Activated CD4-positive, alpha-beta T cell treated with anti-CD3 and anti-CD28 coated beads, Interleukin-2, amount 10 ng/mL, durations not matched to agents 7 days and 5 days (primary cell): ENCODE measurements at places on chromosomes 2 and 18. TPM values are rescaled to one million over a fixed set of nuclear protein-coding genes. Genes with fewer than 3 reads are reported as not detected.

DNA sequence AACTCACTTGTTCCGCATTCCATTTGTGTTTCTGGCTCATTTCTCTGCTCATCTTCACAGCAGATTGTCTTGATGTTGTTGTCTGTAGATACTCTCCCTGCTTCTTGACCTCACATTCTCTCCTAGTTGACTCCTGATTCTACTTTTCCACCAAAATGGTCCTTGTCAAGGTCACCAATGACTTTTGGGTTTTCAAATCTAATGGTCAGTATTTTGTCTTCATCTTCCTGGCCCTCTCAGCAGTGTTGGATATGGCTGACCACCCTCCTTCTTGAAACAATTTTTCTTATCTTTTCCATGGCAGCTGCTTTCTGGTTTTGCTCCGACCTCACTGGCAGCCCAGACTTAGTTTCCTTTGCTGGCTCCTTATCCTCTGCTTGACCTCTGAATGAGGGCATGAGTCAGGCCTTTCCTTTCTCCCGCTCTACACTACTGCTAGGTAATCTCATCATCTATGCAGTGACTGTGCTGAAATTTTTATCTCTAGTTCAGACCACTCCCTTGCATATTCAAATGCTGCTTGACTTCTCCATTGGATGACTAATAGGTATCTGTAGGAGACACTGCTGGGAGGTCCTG lies 386.6 kb upstream of the SPRED2 start:
- H3K27ac ChIP-seq = no peak overlapping the region
- H3K4me3 ChIP-seq = no peak overlapping the region
- no peaks in the 10 kb centered on the region for H3K36me3 ChIP-seq
- no peak for DNase-seq
- H3K4me1 ChIP-seq = no peaks in the 10 kb centered on the region

DNA sequence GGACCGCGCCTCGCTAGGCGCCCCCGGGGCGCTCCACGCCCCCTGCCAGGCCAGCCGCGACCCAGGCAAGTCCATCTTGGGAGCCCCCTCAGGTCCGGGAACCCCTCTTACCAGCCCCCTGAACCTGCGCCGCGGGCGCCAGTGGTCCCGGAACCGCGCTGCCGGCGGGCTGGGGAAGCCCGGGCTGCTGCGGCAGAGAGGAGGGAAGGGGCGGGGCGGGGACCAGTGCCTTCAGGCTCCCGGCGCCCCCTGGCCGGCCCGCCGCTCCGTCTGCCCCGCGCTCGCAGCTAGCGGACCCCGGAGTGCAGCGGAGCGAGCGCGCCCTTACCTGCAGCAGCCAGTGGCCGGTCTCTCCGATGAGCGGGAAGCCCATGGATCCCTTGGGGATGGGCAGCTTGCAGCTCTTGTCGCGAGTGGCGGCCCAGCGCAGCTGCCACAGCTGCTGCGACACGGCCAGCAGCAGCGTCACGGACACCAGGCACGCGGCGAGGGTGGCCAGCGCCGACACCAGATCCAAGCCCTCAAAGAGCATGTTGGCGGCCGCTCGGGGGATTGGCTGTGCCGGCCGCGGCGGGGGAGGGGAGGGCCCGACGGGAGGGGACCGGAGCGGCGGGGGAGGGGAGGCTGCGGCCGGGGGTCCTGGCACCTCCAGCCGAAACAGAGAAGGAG lies at the start of gene CYP26B1:
CYP26B1 (minus strand) TSS at position 560 of the 669 bp plus-strand sequence; CDS start at position 532, 28 bp downstream.
- no peak for DNase-seq
- peaks cover 30% of the 10 kb centered on the region for H3K4me1 ChIP-seq
- peak within 1 kb of the TSS; percentile 78 for H3K27ac ChIP-seq
- peak within 1 kb of the TSS; percentile 63 for H3K4me3 ChIP-seq
- H3K27me3 ChIP-seq = peaks cover 72% of the 10 kb centered on the region
- peaks cover 7% of the 10 kb centered on the region for H3K36me3 ChIP-seq

DNA sequence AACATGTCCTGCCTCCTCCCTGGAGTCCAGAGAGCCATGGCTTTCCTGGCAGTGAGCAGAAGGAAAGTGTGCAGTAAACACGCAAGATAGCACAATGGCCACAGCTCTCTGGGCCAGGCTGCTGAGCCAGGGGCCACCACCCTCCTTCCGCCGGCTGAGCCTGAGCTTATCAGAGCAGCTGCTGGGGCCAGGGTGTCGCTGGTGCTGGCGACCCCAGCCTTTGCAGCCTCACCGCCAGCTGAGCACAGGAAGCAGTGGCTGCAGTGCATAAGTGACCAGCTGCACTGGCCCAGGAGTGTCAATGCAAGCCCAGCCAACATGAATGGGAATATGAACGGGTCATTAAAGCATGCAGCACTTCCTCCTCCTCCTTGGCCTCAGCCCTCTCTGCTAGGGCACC lies 172.0 kb downstream of the ZFP36L2 start:
- H3K27ac ChIP-seq = no peak overlapping the region
- peaks cover 37% of the 10 kb centered on the region for H3K4me1 ChIP-seq
- H3K27me3 ChIP-seq = peaks cover 29% of the 10 kb centered on the region

DNA sequence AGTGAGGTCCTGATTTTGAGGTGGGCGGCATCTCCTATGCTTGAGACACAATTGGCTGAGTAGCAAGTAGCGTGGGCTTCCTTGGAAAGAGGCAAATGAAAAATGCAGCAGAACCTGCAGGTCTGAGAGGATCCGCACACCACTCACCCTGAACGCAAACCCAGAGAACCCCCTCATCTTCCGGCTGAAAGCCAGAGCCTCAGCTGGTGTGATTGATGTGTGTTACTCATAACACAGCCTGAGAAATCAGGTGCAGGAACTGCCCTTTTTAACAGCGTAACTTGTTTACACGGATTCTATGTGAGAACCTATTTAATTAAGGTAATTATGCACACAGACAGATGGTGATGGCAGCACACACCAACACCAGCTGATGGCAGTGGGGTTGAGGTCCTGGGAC lies 123.4 kb downstream of the MRO start:
- no peaks in the 10 kb centered on the region for H3K36me3 ChIP-seq
- H3K4me1 ChIP-seq = no peaks in the 10 kb centered on the region
- no peak for DNase-seq
- no peak overlapping the region for H3K4me3 ChIP-seq
- H3K27ac ChIP-seq = no peak overlapping the region

- no peaks in the 10 kb centered on the region for H3K36me3 ChIP-seq
- DNase-seq = no peak
- H3K27ac ChIP-seq = no peak overlapping the region
- H3K27me3 ChIP-seq = no peaks in the 10 kb centered on the region
- no peak overlapping the region for H3K4me3 ChIP-seq
- H3K4me1 ChIP-seq = no peaks in the 10 kb centered on the region
Observed at GRCh38 chr2:114651933-114652332, 209.5 kb downstream of the DPP10 start.

Gene VWC2L
- total RNA-seq = not detected
